ENCODE measurements at places on chromosomes 6 and 20.

GRCh38 chr6:52667572-52667971 is 3.3 kb upstream of the TMEM14A start:
- DNase-seq, result no peak

- no peak for DNase-seq
These were observed 445.9 kb upstream of the JARID2 start for GRCh38 chr6:14799928-14800327.

DNA sequence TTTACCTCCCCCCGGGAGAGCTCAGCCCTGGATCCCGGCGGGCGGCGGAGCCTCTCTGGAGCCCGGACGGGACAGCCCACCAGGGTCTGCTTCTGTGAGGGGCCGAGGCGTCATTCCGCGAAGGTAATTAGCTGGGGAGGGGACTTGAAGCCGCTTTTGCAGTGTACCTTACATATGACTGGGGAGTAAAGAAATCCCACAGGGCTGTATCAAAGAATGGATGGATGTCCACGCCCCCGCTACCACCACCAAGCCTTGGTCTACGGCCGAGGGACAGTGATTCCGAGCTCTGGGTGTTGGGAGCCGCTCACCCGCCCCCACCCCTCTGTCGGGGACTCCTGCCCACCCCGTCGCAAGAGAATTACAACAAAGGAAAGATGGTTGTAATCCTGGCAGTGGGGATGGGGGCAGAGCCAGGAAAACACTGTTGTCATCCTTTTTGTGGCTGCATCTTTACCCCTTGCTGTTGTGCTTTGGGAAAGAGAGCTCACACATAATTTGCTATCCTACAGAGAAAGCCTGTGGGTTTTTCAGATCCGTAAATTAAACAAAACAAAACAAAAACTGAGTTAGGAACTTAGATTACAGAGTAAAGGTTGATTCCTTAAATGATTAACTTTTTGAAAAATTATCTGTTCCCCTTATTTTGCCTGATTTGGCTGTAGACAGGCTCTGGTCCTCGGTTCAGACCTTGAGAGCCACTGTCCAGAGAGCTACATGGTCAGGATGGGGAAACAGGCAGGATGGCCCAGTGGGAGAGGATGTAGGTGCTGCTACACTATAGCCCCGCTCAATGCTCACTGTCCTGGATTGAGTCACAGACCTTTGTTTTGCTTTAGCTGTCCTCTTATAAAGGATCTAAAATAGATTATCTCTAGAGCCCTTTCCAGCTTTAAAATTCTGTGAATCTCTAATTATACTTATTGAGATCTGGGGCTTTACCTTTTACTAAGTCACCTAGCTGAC is 997 bp upstream of the FBXO30 start:
- no peak for DNase-seq

DNA sequence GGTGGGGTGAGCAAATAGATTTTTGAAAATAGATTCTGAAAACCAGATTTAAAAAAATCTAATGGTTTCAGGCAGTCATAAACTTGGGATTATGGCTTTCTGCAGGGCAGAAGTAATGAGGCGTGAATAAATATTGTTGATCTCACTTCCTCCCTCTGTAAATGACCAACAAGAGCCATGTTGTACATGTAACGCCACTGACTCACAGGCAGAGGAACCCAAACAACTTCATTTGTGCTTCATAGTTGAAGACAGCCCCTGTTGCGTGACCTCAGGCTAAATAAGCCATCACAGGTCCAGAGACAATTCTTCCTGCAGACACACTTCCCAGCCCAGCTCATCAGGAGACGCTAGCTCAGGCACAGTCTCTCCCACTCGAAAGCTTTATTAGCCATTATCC is 59.1 kb upstream of the F13A1 start:
- no peak for DNase-seq

Data from stimulated activated CD4-positive, alpha-beta T cell treated with anti-CD3 and anti-CD28 coated beads, Interleukin-1b, Interleukin-23, amount 100 ng/mL, for 1 hour (primary cell).